ENCODE measurements at places on chromosomes 1 and 21.

DNA sequence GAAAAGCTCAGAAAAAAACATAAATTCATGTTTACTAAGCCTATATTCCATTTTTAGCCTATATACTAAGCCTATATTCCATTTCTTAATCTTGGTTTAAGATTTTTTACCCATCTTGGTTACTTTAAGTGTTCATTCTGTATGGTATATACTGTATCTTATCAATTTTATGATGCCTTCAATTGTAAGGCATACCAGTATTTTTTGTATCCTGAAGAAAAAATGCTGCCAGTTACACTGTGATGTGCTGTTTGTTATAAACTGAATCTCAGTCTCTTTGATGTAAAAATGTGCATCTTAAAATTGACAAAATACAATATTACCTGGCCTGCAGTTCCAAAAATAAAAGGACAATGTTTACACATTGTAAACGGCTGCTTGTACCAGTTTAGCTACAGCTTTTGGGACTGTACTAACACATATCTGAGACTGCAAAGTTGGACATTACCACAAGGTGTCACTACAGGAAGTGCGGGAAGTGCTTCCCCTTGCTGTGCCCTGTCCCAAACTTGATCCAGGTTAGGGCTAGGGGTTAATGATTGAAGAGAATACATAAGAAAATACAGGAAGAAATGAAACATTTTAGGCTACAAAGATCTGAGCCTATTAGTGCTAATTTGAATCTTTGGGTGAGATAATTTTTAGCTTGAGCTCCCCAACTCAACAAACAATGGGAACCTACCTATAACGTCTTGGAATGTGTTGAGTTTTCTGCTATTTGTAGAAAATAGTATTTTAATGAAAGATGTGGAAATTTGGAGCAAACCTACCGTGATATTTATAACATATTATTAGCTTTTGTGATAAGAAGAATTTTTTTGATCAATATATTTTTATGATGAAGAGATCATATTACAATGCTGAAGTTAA is 108.9 kb downstream of the LBR start:
- DNase-seq = peak; percentile 66

GRCh38 chr1:116738673-116739370 is 15.4 kb upstream of the CD2 start:
- peak; percentile 23 for DNase-seq

DNA sequence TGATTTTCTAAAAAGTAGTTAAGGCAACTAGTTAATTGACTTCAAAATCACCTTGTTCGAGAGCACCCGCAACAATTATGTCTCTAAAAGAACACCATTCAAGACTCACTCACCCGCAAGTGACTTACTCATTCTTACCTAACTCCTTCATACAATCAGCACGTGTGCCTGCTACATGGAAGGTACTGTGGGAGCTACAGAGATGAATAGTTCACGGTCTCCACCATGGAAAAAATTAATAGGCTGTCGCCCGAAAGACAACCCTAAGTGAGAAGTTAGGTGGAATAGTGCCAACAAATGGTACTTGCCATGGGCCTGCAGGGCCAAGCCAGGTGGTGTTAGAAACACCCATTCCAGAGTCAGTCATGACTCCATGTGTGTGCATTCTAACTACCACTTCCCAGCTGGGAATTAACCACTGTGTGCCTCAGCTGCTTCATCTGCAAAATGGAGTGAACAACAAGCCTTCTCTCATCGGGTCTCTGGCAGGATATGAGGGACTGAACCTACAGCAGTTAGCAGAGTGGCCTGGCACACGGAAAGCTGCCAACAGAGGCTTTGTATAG is 7.1 kb downstream of the SSBP3 start:
- DNase-seq = no peak

GRCh38 chr21:20377250-20377649 is 621.0 kb upstream of the NCAM2 start:
- DNase-seq = no peak

DNA sequence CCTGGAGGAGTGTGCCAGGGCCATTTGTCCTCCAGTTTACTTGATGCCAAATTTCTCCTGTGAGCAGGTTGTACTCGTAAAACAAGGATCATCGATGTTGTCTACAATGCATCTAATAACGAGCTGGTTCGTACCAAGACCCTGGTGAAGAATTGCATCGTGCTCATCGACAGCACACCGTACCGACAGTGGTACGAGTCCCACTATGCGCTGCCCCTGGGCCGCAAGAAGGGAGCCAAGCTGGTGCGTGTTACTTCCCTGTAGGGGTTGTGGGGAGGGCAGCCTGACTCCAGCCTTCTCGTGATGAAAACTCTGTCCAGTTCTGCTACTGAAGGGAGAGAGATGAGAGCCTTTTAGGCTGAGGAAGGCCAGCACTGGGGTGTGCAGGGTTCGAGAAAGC is 2.2 kb downstream of the RPS8 start:
- DNase-seq = no peak

DNA sequence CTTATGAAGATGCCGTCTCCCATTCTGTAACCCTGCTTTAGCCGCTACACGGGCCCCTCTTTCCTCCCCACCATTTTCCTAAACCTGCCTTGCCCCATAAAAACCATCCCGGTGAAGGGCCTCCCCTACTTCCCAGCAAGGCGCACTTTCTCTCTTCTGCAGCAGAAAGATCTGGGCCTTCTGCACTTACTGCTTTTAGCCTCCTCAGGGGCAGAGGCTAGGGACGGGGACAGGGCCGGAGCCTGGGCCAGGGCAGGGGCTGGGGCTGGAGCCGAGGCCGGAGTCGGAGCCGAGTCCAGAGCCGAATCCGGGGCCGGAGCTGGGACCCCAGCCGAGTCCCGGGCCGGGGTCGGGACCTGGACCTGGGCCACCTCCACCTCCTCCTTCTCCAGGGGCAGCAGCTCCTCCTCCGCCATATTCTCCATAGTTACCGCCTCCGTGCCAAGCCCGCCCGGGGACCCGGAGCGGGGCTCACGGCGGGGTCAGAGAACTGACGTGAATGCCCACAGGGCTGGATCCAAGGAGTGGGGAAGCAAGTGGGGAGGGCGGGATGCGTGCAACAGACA is 382 bp downstream of the TRMT1L start:
- DNase-seq = peak; percentile 34

- DNase-seq = no peak
Measured at GRCh38 chr1:156675210-156676113, 1.7 kb downstream of the NES start.

GRCh38 chr1:151994956-151995355 is 1.3 kb upstream of the S100A10 start:
- DNase-seq = no peak

DNA sequence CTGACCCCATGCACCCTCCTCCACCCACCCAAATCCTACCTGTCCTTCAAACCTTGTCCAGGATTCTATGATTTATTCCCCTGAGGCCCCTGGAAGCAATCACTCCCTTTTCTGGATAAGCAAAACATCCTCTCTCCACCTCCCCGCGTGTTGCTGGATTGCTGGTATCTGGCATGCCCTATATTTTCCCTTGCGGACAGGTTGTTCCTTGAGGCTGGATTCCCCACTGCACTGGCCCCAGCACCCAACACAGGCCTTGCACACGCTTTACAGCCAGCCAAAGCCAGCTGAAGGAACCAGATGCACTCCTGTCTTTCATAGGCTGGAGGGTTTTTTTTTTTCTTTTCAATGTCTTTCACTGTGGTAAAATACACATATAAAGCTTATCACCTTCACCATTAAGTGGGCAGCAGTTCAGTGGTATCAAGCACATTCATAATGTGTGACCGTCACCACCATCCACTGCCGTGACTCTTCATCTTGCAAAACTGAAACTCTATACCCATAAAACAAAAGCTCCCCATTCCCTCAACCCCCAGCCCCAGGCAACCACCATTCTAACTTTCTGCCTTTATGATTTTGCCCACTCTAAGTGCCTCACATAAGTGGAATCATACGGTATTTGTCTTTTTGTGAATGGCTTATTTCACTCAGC is 50.9 kb downstream of the TOR1AIP2 start:
- no peak for DNase-seq

- DNase-seq = peak; percentile 10
Measured at GRCh38 chr1:185720633-185721272, 13.4 kb upstream of the HMCN1 start.

DNA sequence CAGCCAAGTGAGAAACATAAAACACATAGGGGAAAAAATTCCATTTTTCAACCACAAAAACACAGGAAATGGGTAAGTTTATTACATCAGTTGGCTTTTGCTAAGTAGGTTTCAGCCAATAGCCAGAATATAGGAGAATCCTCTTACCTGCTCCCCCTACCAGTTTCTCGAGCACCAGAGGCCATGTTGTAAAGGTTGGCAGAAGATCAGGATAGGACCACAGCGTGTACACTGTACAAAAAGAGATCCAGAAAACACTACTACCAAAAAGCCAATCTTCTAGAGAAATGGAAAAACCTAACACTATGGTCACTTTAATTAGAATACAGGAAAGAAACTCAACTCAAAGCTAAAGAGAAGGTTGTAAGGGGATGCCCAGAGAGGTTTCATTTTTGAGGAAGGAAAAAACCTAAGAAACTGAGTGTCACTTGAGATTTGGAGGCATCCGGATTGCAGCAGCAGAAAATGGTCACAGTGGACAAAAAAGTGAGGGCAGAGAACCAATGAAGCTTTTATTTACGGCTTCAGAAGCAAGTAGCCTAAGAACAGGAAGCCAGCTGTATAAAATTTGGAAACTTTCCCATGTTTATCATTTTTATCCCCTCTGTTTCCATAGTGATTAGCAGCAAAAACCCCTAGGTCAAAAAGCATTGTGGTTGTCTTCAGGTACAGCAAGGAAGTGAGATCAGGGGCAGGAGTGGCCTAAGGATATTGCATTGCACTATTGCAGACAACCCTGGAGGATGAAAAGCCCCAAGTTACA is 2.9 kb downstream of the EIF2D start:
- DNase-seq = no peak

- no peak for DNase-seq
Measured at GRCh38 chr1:246800756-246801155, 76.5 kb downstream of the SCCPDH start.

DNA sequence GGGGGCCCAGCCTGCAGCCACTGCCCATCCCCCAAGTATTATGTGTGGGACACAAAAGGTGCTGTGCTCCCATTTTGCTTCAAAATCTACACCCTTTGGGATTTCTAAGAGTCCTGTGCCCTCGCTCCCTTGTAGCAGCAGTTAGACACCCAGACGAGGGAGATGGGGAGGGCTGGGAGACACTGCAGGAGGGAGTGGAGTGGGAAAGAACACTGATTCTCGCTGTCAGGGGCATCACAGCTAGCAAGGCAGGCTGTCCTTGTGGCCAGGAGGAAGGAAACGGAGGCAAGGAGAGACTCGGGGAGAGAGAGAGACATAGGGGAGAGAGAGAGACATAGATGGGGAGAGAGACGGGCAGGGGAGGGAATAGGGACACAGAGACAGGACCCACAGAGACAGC is 38.5 kb downstream of the CSMD2 start:
- no peak for DNase-seq

GRCh38 chr1:223611936-223612335 is 53.6 kb downstream of the CAPN8 start:
- DNase-seq = no peak

- no peak for DNase-seq
Measured at GRCh38 chr1:66373157-66373591, 160.8 kb upstream of the SGIP1 start.

GRCh38 chr1:54220004-54220811 is 20.2 kb downstream of the MRPL37 start:
- no peak for DNase-seq

GRCh38 chr1:61979729-61980128 is 214.9 kb upstream of the L1TD1 start:
- DNase-seq = no peak

- DNase-seq = no peak
Measured at GRCh38 chr1:239354231-239354630, 32.1 kb upstream of the CHRM3 start.

DNA sequence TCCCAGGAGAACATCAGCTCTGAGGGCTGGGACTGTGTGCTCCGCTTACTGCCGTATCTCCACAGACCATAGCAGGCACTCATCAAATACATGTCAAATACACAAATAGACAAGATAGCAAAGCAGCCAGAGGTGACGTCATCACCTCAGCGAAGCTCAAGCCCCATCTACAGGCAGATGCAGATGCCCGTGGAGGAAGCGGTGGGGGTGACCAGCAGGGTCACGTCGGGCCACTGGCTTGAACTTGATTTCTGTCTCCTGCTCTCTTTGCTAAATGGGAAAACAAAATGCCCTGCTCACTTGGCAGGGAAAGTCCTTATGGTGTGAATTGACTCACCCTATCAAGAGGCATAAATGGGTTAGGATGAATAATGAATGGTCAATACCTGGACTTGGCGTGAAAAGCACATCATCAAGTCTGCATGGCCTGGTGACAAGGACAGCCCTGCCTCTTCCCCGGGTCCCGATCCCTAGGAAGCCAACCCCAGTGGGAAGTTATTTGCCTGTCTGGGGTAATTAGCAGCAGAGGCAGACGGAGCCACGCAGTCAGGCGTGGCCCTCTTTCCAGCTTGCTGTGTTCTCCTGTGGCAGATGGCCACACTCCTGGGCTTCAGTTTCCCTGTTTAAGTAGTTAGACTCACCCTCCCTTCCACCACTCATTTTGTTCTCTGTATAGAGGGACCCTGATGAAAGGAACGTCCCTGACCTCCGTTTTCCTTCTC is 536.0 kb downstream of the NPHP4 start:
- DNase-seq = no peak

GRCh38 chr1:219359126-219359525 is 185.4 kb downstream of the LYPLAL1 start:
- no peak for DNase-seq

- DNase-seq = no peak
Measured at GRCh38 chr1:98389809-98390208, 271.7 kb upstream of the SNX7 start.

DNA sequence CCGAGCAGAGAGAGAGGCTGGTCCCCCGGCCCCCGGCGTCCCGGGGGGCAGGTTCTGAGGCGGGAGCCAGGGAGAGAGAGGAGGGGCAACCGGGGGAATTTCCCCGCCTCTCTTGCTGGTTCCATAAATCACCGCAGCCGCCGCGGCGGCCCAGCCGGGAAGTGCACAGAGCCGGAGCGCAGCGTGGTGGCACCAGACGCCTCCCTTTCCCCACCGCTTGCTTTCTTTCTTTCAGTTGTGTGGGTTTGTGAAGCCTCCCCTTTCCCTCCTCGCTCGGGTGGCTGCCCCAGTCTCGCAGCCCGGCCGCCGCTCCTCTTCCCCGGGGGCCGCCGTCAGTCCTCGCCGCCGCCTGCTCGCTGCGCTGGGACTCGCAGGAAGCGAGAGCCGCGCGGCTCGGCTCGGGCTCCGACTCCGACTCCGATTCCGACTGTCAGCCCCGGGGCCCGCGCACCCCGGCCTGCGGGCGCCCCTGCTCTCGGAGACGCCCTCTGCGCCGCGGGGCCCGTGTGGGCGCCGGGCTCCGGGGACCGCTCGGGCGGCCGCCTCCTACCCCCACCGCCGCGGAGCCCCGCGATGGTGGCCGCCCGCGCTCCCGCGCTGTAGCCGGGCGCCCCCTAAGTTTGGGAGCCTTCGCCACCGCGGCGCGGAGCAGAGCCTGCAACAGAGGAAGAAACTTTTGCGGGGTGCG is at the start of gene CACHD1:
TSS of gene CACHD1 (plus strand) at position 153 of the 688 bp plus-strand sequence. CDS start 616 bp downstream, outside the sequence.
- no peak for DNase-seq

DNA sequence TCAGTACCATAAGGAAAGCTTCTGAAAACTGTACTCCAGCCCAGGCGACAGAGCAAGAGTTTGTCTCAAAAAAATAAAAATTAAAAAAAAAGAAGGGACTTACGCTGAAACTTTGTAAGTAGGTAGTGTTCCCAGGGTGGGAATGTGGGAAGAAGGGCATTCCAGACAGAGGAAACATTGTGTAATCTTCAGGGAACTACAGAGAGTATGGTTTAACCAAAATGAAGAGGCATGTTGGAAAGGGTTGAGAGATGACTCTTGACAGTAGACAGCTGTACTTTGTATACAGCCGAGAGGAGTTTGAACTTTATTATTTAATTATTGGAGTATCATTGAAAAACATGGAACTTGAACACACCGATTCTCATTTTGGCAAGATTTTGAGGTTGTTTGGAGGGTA is 43.0 kb downstream of the PPP2R5A start:
- DNase-seq = no peak
